Activated CD4-positive, alpha-beta T cell treated with anti-CD3 and anti-CD28 coated beads, Interleukin-2, amount 50 U/mL, for 1 hour (primary cell): ENCODE measurements at places on chromosomes 5 and 9.
A peak's percentile ranks its signal among the peaks of the same experiment; 100 is the strongest.

DNA sequence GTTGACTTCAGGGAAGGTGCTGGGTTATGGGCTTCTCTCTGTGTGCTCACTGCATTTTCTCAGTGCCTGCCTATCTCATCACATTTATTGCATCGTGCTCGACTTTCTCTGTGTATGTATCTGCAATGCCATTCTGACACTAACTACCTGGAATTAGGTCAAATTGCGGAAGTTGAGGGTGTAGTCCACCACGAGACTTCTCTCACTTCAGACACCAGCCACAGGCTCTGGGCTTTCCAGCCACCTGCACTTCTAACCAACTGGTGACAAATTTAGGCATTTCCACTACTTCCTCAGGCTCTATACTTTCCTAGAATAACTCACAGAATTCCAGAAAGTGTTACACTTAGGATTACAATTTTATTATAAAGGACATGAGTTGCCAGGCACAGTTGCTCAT is 188.6 kb upstream of the ZNF608 start:
- DNase-seq, result no peak

- no peak for DNase-seq
These were observed 54.0 kb downstream of the PAPPA start for GRCh38 chr9:116207371-116208111.

GRCh38 chr5:63049935-63050334 is 471.3 kb downstream of the LRRC70 start:
- DNase-seq, result no peak

GRCh38 chr9:36092509-36093215 is 43.9 kb upstream of the GLIPR2 start:
- DNase-seq, result peak; percentile 16

GRCh38 chr9:70110194-70111041 is 66.8 kb downstream of the MAMDC2 start:
- DNase-seq, result no peak

- no peak for DNase-seq
These were observed at the start of gene PCDHGA3 for GRCh38 chr5:141343242-141343952. TSS of gene PCDHGA3 (plus strand) at chr5:141343829. CDS start at chr5:141344034, 205 bp downstream.

GRCh38 chr5:33936004-33936380 is 194 bp upstream of the RXFP3 start:
- DNase-seq, result peak; percentile 24

GRCh38 chr9:34690983-34691935 is at the start of gene CCL19:
TSS of gene CCL19 (minus strand) at chr9:34691276. CDS start at chr9:34691139, 137 bp downstream.
- no peak for DNase-seq

- no peak for DNase-seq
These were observed 217.6 kb downstream of the ZNF608 start for GRCh38 chr5:124528838-124529237.

DNA sequence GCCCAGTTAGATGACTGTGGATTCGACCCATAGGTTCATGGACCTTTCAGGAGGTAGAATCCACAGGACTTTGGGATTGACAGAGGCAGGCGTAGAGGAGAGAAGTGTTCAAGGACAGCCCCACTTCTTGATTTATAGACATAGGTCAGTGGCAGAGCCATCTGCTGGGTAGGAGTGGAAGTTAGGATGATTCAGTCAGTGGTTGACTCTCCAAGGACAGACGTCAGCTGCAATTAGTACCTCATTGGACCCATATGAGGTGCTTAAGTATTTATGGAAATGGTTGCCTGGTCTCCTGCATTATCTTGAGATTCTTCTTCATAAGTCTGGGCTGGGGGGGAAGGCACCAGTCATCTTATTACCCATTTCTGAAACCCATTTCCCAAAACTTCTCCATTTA is 70.9 kb downstream of the SH3RF2 start:
- no peak for DNase-seq

GRCh38 chr5:34692786-34693185 is 36.7 kb downstream of the RAI14 start:
- DNase-seq, result no peak

GRCh38 chr5:172496671-172497371 is 42.5 kb upstream of the SH3PXD2B start:
- no peak for DNase-seq

- DNase-seq, result no peak
These were observed 183.6 kb downstream of the PTTG1 start for GRCh38 chr5:160605266-160605665.

GRCh38 chr9:138023394-138024124 is 146.0 kb downstream of the CACNA1B start:
- no peak for DNase-seq

DNA sequence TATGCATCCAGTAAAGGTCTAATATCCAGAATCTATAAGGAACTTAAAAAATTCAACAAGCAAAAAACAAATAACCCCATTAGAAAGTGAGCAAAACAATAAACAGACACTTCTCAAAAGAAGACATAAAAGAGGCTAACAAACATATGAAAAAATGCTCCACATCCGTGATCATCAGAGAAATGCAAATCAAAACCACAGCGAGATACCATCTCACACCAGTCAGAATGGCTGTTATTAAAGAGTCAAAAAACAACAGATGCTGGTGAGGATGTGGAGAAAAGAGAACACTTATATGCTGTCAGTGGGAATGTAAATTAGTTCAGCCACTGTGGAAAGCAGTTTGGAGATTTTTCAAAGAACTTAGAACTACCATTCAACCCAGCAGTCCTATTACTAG is 86.1 kb downstream of the WWC1 start:
- DNase-seq, result no peak

DNA sequence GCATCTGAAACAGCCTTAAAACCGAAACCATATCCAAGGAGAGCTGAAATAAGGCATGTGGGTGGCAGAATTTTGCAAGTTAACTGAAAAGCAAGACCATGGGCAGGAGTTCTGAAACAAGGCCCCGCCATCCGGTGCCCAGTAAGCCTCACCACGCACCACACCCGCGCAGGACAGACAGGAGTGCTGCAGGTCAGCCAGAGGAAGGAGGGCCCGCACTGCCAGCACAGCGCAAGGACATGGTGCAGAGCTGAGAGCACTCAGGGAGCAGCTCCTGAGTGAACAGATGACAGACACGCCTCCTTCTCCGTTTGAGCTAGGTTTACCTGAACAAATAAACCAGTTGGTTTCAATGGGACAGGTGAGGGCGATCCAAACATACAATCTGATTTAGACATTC is 16.5 kb upstream of the ISCA1 start:
- DNase-seq, result no peak
